ENCODE measurements at places on chromosomes 11 and 22.
A peak's percentile ranks its signal among the peaks of the same experiment; 100 is the strongest.

GRCh38 chr22:24030186-24030702 lies 19.1 kb downstream of the CABIN1 start:
- DNase-seq = no peak

DNA sequence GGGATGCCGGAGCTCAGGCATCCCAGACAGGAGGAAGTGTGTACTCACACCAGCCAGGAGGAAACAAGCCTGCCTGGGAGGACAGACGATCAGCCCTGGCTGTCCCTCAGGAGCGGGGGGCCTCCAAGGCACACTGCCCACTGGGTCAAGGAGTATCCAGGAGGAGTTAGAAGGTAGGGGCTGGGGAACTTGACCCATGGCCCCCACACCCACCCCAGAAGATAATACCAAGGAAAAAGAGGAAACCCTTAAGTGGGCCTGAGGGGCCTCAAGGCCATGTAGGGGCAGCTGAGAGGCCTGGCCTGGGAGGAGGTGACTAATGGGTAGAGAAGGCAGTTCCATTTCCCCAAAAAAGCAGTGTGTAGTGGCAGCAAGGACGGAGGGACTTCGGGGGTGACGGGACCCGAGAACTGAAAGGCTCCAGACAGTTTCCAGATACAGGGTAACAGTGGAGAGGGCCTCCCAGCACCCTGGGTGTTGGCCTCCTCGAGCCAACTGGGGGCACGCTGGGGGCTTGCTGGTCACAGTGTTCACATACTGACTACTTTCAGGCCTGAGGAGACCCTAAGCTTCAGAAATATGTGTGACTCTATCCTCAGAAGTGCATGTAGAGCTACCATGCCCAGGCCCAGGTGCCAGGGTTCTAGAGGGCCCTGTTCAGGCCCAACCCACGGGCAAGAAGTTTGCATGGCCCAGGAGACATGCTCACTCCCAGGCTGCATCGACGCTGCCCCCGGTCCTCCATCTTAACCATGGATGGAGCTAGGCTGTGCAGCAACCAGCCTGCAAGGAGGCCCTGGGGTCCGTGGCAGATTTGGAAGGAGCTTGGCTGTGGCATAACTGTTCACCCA lies 75.7 kb upstream of the PITPNB start:
- DNase-seq = no peak

DNA sequence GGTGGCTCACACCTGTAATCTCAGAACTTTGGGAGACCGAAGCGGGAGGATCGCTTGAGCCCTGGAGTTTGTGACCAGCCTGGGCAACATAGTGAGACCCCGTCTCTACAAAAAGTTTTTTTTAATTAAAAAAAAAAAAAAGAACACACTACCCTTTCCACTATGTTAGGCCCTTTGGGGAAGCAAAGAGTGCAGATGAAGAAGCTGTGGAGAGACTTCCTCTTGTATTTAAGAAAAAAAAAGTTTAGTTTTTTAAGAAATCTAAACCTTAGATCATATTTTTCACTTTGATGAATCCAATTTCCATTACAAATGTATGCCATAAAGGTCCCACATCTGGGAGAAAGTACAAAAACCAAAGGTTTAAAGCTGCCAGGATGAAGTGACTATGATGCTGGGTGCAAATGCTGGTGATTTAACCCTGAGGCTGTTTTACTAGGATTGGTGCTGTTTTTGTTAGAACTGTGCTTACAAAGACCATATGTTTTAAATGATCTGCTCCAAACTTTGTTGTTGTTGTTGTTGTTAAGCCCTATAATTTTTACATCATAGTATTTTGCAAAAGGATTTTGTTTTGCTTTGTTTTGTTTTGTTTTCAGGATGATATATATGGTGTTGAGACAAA lies 28.9 kb upstream of the ACER3 start:
- DNase-seq = no peak

- DNase-seq = peak; percentile 13
Observed at GRCh38 chr22:48943567-48944432, 883.9 kb downstream of the BRD1 start.

All from fibroblast of skin of scalp (primary cell).